ENCODE measurements at places on chromosomes 11 and 22.

DNA sequence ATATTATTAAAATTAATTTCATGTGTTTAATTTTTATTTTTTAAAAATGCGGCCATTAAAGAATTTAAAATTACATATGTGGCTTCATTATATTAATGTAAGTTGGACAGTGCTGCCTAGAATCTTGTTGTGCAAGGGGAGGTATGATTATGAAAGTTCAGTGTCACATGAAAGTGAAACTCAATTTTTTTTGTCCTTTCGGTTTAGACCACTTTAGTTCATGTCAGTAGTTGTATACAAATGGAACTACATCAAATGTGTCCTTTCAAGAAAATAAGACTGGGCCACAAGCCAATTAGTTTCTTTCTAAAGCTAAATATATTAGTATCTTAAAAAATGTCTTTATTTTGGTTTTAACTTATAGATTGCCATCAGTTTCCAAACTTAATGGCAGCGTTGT is 35.7 kb downstream of the TBCEL start:
- DNase-seq = no peak

DNA sequence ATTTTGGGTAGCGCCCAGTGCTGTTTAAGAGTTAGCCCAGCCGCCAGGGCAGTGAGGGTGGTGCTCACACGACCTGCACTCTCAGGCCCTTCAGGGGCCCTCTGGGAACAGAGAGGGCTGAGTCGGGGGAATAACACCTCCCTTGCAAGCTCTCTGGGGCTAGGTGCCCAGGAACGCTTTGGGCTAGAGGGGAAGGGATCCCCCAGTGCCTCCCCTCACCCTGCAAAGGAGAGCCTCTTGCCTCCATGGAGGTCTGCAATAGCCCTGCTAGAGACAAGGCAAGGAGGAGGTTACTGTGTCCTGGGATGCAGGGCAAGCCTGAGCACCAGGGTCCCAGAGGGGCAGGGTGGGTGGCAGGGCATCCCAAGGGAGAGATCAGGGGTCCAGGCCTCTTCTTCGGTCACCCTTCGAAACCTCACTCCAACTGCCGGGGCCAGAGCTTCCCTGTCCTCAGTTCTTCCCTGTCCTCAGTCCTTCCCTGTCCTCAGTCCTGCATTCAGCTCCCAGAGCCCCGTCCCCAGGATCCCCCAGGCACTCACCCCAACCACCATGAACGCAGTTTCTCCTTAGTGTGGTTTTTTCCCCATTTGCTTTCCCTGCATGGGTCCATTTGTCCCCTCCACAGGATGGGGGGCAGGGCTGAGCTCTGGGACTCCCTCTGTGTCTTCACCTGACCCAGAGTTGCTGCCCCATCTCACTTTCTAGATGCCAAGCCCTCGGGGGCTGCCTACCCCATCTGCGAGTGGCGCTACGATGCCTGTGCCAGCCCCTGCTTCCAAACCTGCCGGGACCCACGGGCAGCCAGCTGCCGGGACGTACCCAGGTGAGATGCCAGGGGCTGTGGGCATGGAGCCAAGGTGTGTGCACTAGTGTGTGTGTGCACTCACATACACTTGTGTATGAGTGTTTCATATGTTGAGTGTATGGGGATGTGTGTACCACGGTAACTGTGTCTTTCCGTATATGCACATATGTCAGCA is 60.8 kb downstream of the OTOG start:
- DNase-seq = no peak

DNA sequence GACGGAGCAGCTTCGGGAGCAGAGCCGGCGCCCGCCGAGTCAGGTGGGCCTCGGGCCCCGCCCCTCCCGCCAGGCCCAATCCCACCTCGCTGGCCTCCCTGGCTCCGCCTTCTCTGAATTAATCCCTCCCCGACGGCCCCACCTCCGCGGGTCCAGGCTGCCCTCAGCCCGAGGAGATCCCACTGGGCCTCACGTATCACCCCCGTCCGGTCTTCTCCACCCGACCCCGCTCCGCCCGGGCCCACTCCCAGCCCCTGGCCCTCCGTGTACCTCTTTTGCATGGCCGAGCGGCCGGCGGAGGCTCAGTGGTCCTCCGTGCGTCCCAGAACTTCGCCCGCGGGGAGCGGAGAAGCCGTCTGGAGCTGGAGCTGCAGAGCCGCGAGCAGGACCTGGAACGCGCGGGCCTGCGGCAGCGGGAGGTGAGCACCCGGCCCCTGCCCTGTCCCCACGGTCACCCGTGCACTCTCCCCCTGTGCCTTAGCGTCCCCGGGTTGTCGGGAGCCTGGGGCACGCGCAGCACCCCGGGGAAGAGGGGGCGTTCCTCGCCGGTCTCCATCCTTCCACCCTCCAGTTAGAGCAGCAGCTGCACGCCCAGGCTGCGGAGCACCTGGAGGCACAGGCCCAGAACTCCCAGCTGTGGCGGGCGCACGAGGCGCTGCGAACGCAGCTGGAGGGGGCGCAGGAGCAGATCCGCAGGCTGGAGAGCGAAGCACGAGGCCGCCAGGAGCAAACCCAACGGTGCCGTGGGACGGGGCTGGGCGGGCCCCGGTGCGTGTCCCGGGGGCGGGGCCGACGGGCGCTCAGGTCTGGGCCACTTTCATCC is 2.2 kb upstream of the CD151 start:
- no peak for DNase-seq

DNA sequence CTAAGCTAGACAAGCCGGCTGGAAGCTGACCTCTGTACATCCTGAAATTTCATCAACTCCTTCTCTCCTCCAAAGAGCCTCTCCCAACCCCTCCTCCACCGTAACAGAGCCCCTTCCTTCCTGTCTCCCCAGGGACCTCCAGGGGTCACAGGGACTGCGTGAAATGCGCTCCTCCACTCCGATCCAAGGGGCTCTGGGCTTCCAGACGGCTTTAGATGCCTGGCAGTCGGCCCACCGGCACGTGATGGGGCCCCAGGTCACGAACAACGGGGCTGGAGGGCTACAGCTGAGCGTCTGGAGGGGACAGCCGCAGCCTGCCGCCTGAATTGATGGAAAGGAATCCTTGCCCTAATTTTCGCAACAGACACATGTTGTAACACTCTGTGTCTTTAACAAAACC is 264.1 kb downstream of the MN1 start:
- no peak for DNase-seq

- no peak for DNase-seq
Measured at GRCh38 chr11:124329787-124330478, 9.9 kb upstream of the OR8D2 start.

DNA sequence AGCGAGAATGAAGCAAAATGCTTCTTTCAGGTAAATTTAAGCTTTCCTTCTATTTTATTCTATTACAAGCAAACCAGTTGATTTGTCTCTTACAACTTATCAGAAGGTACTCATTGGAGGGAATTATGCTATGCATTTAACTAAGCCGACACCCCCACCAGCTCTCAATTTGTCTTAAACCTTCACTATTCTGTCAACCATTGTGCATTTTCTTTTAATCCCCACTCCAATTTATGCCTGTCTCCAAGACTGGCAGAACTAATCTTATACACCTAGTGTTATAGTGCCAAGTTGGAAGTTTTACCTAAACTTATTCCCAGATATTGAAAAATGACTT is 12.5 kb downstream of the TAF1D start:
- DNase-seq = no peak

- DNase-seq = no peak
Measured at GRCh38 chr11:125382314-125382791, 113.7 kb downstream of the FEZ1 start.

GRCh38 chr11:127233998-127234397 is 233.4 kb upstream of the KIRREL3 start:
- no peak for DNase-seq

DNA sequence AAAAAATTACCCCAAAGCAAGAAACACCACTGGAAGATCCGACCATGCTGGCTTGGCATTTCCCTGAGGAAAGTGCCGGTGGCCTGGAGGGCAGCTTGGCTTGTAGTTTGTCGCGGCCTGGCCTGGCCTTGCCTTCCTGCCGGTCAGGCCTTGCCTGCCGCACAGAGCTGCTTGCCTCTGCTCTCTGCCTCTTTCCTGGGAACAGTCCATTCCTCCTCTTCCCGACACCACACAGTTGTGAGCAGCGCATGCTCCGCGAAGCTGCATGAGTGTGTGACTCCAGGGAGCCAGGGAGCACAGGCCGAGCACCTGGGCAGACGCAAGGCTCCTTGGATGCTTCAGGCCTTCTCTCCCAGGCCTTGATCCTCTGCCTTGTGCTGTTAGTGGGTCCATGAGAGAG is 19.8 kb downstream of the CTTN start:
- DNase-seq = no peak

DNA sequence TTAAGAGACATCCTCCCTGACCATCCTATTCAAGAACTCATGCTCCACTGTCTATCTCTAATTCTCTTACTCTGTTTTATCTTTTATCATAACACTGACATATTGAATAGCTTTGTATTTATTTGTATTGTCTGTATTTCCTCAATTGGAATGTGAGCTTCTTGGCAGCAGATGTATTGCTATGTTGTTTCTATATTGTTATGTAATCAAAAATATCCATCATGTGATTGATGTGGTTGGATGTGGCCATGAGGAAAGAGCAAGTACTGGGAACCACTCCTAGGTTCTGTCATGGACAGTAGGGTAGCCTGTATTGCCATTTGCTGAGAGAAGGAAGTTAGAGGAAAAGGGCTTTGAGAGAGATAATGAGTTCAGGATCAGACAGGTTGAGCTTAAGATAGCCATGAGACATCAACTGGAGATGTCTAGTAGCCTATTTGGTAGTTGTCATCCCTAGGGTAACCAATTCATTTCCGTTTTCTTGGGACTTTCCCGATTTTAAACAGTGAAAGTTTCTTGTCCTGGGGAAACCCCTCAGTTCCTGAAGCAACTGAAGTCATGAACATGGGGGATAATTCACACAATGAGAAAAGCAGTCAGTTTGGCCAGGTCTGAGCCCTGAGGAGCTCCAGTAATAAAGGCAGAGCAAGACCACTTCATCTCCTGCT is 404.5 kb downstream of the INSC start:
- DNase-seq = no peak

GRCh38 chr11:17544181-17544622 is at the start of gene USH1C:
Gene USH1C, minus strand, starts transcription at chr11:17544416. Its CDS starts 109 bp downstream, at chr11:17544307.
- DNase-seq = peak; percentile 12

- no peak for DNase-seq
Measured at GRCh38 chr11:92347454-92347853, 122.8 kb downstream of the FAT3 start.

GRCh38 chr11:112377946-112378345 is 117.3 kb upstream of the PLET1 start:
- DNase-seq = no peak

DNA sequence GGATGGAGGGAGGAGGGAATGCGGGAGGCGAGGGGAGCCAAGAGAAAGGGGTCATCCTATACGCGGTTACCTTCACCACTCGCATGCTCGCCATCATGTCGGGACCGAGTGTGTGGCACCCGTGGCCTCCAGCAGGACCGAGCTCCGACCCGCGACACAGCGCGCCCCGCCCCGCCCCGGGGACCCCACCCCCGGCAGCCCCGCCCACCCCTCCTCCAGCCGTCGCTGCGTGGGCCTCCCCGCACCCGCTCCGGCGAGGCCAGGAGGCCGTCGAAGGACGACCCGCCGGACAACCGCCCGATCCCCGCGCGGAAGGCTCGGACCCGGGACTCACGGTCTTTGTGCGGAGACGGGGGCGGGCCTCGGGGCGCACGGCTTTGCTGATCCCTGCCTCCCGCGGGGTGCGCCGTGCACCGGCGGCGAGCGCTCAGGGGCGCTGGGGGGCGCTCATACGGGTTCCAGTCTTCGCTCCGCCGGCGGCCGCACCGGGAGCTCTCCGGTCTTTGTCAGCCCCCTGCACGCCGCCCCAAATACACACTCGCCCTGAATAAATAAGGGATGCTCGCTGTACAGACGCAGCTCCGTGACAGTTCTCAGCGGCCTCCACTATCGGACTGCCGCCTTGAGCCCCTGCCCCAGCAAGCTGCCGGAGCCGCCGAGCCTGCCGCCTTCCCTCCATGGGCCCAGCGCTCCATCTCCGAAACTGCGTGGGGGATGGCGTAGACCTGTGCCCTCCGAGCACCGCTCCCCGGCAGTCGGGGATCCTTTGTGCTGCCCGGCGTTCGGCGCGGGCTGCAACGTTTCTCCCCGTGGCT is at the start of gene UBE2L6:
Gene UBE2L6 (minus strand): TSS at position 158 of the 815 bp plus-strand sequence. CDS start 61 bp downstream, at position 97.
- peak; percentile 38 for DNase-seq

DNA sequence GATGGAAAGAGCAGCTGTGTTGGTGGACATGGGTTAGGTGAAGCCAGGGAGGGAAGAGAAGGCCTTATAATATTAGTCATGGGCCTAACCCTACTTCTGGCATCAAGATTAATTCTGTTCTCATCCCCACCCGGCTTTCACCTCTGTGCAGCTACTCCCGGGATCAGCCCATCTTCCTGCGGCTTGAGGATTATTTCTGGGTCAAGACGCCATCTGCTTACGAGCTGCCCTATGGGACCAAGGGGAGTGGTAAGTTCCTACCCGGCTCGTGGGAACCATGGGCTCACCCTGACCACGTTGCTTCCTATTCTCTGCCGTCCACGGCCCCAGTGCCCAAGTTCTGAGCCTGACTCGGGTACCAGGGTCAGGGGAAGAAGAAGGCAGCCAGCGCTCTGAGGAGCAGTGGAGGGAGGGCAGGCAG is 51.6 kb downstream of the ST3GAL4 start:
- DNase-seq = no peak

DNA sequence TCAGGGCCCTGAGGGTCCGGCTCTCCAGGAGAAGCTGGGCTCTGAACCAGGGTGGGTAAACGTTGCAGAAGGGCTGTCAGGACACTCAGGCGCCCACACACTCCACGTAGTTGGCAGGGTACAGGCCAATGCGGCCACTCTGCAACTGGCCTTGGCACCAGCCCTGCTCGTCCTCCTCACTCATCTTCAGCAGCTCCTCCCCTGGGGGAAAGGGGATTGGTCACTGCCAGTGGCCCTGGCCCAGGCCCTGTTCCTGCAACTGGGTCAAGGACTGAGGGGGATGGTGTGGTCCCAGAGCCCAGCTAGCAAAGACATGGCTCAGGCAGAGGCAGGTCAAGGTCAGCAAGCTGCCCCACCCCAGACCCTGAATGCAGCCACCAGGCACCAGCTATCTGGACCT is 1.2 kb upstream of the ARFGAP2 start:
- no peak for DNase-seq

- DNase-seq = peak; percentile 39
Measured at GRCh38 chr11:3049430-3050243, 7.6 kb downstream of the CARS1 start.

GRCh38 chr22:31272522-31273446 is 19.5 kb downstream of the PIK3IP1 start:
- no peak for DNase-seq

GRCh38 chr11:98194611-98195010 is 826.1 kb upstream of the CNTN5 start:
- no peak for DNase-seq

DNA sequence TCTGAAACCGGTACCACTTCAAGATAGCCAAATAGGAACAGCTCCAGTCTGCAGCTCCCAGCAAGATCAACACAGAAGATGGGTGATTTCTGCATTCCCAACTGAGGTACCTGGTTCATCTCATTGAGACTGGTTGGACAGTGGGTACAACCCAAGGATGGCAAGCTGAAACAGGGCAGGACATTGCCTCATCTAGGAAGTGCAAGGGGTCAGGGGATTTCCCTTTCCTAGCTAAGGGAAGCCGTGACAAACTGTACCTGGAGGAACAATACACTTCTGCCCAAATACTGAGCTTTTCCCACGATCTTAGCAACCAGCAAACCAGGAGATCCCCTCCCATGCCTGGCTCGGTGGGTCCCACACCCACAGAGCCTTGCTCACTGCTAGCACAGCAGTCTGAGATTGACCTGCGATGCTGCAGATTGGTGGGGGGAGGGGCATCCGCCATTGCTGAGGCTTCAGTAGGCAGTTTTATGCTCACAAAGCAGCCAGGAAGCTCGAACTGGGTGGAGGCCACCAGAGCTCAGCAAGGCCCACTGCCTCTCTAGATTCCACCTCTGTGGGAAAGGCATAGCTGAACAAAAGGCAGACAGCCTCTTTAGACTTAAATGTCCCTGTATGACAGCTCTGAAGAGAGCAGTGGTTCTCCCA is 59.9 kb upstream of the C11orf58 start:
- DNase-seq = no peak

Data from stimulated activated CD4-positive, alpha-beta T cell treated with anti-CD3 and anti-CD28 coated beads, TNF-alpha, amount 100 ng/mL, for 1 hour (primary cell).